ENCODE measurements at places on chromosomes 3 and 15.

GRCh38 chr15:60887139-60887538 is 342.0 kb downstream of the RORA start:
- no peak for DNase-seq

DNA sequence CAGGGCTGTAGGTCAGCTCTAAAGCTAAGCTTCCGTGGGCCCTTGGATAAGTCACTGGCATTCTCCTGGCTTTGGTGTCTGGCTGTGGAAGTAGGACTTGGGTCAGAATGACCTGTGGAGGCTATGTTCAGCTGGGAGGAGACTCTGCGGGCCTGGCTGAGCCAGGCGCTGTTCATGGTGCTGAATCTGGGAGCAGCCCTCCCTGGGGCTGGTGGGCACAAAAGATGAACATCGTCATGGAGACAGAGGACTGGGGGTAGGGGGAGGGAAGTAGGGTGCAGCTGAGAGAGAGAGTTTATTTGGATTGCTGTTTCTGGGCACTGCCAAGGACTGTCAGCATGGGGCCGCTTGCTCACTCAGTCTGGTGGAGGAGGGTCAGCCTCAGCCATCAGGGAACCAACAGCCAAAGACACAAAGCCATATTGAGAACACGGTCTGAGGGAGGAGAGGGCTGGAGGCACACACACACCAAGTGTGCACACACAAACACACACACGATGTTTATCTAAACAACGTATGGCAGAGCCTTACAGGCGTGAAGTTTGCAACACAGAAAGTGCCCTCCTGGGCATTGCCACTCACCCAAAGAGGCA is 120.7 kb upstream of the LINGO1 start:
- no peak for DNase-seq

GRCh38 chr15:75720787-75721479 is 8.3 kb upstream of the CSPG4 start:
- no peak for DNase-seq

DNA sequence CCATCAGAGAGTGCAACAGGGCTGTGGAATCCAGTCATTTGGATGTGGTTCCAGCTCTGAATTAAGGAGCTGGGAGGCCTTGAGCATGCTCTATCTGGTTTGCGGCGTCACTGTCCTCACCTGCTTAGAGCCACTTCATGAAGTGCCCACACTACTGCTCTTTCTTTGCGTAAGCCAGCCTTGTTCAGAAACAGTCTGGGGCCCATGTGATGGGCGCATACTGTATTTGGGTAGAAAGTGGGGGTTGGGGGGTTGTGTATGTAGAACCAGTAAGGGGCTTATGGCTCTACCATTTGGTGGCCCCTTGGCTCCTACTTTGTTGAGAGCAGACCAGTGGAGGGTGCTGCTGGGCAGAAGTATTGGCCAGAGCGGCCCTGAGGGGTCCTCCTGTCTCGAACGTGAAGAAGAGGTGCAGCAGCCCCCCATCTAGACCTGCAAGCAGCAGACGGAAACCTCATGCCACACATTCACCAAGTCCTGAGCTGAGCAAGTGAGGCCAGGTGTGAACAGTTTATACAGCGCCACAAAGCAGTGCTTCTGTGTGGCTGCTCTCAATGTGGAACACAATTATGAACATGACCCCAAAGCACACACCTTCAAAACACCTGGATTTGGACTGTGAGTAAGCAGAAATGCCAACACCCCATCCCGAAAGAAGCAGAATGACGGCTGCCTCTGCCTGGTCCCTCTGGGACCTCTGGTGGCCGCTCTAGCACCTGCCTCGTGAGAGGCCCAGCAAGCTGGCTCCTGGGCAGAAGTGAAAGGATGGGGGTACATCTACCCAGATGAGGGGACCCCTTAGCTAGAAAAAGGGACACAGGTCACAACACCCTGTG is 26.6 kb downstream of the SRPRB start:
- DNase-seq: no peak

DNA sequence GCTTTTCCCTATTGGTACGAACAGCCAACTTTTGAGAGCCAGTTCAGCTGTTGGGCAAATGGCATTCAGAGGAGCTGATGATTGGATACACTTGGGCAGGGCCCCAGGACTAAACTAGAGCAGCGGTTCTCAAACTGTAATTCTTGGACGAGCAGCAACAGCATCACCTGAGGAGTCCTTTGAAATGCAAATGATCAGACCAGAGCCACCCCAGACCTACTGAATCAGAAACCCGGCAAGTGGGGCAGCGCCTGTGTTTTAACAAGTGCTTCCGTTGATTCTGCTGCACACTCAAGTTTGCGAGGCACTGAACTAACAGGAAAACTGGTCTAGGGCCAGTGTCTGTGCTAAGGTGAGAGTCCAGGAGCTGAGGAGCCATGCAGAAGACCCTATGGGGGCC is 239.7 kb downstream of the UACA start:
- no peak for DNase-seq

- peak; percentile 68 for DNase-seq
These were observed 2.7 kb downstream of the TMEM108 start for GRCh38 chr3:133040696-133041523.

- DNase-seq: no peak
These were observed 10.3 kb upstream of the RYK start for GRCh38 chr3:134260987-134261386.

GRCh38 chr3:157134620-157135191 is 25.2 kb downstream of the CCNL1 start:
- DNase-seq: no peak

DNA sequence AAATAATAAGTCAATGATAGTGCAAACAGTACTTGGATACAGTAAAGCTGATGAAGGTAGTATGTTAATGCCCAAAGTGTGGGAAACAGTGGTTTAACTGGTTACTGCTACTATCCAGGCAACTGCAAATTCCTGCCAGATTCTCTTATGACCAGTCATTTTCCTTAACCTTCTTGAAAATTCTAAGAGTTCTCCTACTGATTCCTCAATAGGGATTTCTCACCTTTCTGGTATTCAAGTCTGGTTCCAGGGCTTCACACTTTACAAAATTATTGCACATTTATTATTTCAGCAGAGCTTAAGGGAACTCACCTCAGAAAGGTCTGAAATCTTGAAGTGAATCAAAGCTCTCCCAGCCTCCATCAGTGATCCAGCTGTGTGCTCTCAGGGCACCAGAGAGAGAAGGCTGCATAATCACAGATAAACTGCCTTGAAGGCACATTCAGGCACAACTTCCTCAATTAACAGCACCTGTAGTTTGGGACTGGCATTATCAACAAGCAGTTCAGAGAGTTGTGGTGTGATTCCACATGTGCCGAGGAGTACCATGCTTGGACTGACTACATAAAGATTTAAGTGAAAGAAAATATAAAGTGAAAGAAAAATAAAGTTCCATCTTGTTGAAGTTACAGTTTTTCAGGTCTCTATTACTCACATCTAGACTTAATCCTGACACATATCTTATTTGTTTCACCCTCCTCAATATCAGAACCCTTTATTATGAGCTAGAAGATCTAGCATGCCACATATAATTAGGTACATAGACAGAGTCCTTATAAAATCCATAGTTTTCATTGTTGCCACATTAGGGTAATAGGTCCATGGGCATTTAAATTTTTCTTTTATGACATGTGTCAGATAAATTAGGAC is 59.5 kb upstream of the TIPARP start:
- no peak for DNase-seq

DNA sequence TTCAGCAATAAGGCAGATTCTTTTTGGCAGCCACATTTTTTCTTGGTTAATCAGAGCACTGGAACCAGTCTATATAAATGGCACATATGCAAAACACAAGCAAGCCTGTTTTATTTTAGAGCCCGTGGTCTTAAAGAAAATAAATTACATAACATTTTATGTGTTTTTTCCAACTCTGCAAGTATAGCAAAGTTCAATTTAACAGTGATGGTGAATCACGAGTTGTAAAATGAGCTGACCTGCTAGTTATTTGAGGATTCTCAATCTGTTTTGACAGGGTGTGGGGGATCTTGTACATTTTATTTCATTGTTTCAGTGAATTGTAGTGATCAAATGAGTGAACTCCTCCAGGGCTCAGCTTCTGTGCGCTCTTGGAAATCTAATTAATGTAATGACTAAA is 2.7 kb downstream of the ARHGEF26 start:
- DNase-seq: no peak

DNA sequence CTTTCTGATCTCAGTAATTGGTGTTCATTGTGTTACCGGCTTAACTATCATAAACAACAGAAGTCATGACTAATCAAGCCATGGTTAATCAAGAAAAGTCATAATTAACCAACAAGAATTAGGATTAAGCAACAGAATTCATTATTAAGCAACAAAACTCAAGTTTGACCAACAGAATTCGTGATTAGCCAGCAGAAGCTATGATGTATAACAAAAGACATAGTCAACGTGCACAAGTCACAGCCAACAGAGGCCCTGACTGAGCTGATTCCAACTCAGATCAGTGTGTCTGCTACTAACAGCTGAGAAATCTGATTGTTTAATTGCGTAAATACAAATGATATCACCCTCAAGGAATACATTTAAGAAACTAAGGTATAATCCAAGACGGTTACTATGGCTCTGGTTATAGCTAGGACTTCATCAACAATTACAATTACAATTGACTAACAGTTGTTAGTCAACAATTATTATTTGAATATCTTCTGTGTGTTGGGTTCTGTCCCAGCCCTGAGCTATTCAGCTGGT is 67.7 kb downstream of the RARB start:
- no peak for DNase-seq

DNA sequence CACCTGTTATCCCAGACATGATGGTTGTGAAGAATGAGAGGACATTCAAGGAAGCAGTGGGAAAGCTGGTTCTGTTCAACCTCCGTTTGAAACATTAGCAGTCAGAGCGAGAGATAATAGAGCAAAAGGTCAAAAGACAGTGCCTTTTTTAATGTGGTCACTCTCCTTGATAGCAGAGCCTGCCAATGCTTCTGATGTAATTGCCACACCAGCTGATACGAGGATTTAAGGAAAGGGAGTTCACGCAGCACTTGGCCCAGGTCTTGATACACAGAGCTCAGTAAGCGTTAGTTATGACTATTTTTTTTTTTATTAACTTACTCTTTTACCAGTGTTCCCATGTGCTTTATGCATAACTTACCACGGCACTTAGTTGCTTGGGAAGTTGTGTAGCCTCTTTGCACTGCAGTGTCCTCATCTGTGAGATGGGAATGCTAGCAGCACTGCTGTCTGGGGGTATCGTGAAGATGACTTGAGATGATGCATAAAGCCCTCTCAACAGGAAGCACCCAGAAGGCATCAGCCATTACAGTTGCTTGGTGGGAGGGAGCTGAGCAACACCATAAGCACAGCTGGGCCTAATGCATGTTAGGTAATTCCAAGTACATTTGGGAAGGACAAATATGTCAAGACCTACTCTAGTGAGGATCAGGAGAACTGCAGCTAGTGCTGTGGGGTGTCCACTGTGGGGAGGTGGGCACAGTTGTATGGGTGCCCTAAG is 123.3 kb upstream of the RASGRP1 start:
- no peak for DNase-seq

- DNase-seq: no peak
These were observed 69.5 kb downstream of the C3orf38 start for GRCh38 chr3:88219138-88219792.

- no peak for DNase-seq
These were observed 503.8 kb upstream of the TPRG1 start for GRCh38 chr3:188667926-188668325.

GRCh38 chr3:74862476-74862875 is 248.0 kb upstream of the CNTN3 start:
- no peak for DNase-seq

DNA sequence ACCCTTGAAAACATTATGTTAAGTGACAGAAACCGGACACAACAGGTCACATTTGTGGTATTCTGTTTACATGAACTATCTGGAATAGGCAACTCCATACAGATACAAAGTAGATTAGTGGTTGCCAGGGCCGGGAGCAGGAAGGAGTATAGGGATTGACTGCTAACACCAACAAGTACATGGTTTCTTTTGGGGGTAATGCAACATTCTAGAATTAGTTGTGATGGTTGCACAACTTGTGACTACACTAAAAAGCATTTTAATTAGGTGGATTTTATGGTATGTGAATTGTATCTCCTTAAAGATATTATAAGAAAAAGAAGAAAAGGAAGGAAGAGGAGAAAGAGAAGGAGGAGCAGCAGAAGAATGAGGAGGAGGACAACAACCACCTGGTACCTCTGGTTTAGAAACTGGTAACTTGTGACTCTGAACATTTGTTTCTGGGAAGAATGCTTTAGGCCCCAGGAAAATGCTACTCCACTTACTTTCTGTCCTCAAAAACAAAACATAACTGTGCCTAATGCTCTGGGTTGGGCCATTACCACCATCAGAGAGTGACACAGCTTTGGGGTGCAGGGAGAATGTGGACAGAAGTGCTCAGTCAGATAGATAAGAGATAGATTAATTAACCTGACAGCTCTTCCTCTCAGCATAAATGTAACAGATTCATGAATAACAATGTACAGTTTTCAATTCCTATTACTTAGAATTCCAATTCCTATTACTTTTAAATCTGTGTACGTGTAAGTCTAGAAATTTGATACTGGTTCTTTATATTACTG is 20.3 kb downstream of the SETMAR start:
- no peak for DNase-seq

DNA sequence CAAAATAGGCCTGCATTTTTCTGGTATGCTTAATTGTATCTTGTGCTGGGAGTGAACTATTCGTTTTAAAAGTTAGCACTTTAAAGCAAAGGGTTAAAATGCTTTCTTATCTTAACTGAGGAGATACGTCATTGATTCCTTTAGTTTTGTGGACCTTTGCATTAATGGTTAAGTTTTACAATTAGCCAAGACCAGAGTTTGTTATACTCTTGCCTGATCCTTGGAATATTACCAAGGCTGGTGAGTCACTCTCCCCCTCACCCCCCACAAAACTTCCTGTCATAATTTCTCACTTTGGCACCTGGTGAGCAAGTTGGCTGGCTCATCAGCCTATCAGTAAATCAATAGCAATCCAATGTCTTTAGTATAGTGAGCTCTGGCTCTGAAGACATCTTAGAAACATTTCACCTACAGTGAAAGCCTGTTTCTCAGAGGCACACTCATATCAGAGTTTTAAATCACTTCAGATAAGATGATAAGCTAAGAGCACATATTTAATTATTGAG is 26.7 kb downstream of the SLC2A2 start:
- peak; percentile 58 for DNase-seq

Data from T1000 (cell line).